ENCODE measurements at places on chromosomes 1 and 21. TPM values are rescaled to one million over a fixed set of nuclear protein-coding genes. Genes with fewer than 3 reads are reported as not detected.

Gene CFAP126
- not detected for total RNA-seq

Gene TGFBR3
- total RNA-seq = 4.8 TPM

Gene CAPZA1
- 56.1 TPM for total RNA-seq

Gene CRYAA
- total RNA-seq = not detected

Gene SLC66A1
- total RNA-seq = 23.9 TPM

Gene KCNN3
- 0.05 TPM for total RNA-seq

Gene CFHR1
- total RNA-seq = not detected

Gene CA6
- total RNA-seq = not detected

Gene MAP3K7CL
- total RNA-seq = 1.4 TPM

Gene IVL
- total RNA-seq = not detected

Gene BARHL2
- not detected for total RNA-seq

Gene F13B
- total RNA-seq = not detected

Gene RBP7
- total RNA-seq = 6.8 TPM

Gene LMX1A
- not detected for total RNA-seq

Gene LORICRIN
- total RNA-seq = not detected

Gene ERRFI1
- total RNA-seq = 160 TPM

Gene AQP10
- not detected for total RNA-seq

Gene OR14K1
- total RNA-seq = not detected

Gene DCDC2B
- total RNA-seq = not detected

Gene OR10Z1
- not detected for total RNA-seq

Gene KCNJ9
- total RNA-seq = not detected

Gene GPR3
- total RNA-seq = 2.0 TPM

Gene PPIAL4G
- not detected for total RNA-seq

All from A549 treated with GW870086 at 1 μM for 4 hours (cell line).